Occipital lobe (tissue), 3 donors: ENCODE measurements at places on chromosomes 13 and 19. TPM values are rescaled to one million over a fixed set of nuclear protein-coding genes. Genes with fewer than 3 reads are reported as not detected.

The ZNF787 gene
- total RNA-seq = 14.3 TPM

GRCh38 chr19:6276447-6276846 is 3.3 kb downstream of the MLLT1 start:
- DNase-seq = no peak

- no peak for DNase-seq
Measured at GRCh38 chr13:99039718-99040280, 61.9 kb upstream of the DOCK9 start.

DNA sequence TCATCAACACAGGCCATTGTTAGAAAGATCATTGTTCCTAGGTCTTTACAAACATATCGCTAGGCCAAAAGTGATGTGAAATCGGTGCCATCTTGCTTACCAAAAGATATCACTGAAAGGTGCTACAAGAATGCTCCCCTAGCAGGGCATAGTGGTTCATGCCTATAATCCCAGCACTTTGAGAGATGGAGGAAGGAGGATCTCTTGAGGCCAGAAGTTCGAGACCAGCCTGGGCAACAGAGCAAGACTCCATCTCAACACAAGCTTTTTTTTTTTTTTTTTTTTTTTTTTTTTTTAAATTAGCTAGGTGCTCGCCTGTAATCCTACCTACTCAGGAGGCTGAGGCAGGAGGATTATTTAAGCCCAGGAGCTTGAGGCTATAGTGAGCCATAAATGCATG is 92.1 kb downstream of the DACH1 start:
- no peak for DNase-seq

GRCh38 chr19:14058182-14059092 is 3.4 kb downstream of the PALM3 start:
- DNase-seq = no peak
